ENCODE measurements at places on chromosomes 3 and 15.

DNA sequence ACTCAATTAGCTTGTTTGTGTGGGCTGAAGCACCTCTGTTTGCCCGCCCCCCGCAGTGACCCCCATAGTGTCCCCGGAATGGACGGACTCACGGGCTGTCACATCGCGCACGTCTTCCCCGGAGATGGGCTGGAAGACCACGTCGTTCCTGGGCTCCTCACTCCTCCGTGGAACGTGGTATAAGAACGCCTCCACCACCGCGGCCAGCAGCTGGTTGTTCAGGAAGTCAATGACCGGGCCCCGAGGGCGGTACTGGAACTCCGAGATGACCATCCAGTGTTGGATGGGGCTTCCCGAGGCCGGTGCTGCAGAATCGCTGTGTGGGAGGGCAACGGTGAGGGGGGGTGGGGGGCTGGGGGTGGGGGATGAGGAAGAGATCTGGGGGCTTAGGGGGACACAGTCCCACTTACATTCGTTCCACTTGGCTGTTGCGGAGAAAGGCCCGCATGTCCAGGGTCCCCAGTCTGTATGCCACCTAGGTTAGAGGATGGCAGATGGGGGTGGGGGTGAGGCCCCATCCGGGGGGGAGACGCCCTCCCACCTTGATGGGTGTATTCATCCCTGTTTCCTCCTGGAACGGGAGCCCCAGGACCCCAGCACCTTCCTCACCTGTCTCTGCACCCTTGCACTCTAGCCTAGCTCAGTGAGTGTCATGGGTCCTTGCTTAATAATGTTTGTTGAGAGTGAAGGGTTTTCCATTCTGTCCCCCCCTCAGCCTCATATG is 30.2 kb downstream of the MUC20 start:
- DNase-seq: no peak

GRCh38 chr3:14230729-14231128 is 52.1 kb downstream of the LSM3 start:
- no peak for DNase-seq

GRCh38 chr15:31352911-31353811 is 26.5 kb downstream of the KLF13 start:
- peak; percentile 76 for DNase-seq

DNA sequence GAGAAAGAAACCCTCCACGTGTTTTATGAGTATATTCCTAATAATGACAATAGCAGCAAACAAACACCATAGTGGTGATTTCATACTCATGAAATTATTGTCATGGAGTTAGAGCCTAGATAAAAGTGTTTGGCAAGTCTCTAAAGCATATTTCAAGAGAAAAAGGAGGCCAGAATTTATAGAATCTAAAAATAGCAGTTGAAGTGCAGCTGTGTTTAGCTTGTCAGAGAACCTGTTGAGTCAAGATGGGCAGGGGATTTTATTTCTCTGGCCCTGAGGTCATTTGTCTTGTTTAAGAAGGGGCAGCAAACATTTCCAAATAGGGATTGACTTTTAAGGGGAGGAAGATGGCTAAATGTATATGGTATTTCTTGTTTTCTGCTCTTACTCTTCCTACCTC is 279.6 kb upstream of the CTDSPL start:
- DNase-seq: no peak

GRCh38 chr15:37516621-37517020 is 416.3 kb upstream of the MEIS2 start:
- no peak for DNase-seq

DNA sequence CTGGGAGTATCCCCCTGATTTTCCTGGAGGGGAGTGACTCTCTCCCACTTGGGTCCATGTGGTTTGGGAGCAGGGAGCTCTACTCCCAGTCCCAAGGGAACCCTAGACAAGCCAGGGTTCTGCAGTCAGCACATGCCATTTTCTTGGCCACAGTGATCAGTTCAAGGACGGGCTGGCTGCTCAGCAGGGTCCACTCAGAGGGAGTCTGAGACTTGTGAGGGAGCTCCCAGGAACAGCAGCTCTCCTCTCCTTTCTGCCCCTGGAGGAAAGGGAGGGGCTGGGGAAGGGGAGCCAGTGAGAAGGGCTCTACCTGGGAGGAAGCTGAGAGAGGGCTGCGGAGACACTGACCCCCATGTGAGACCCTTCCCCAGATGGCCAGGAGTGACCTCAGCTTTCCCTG is 29.1 kb upstream of the LMCD1 start:
- no peak for DNase-seq

GRCh38 chr3:49020330-49021212 is 1.4 kb upstream of the NDUFAF3 start:
- peak; percentile 42 for DNase-seq

GRCh38 chr3:138323971-138324370 is 5.7 kb downstream of the NME9 start:
- DNase-seq: no peak

DNA sequence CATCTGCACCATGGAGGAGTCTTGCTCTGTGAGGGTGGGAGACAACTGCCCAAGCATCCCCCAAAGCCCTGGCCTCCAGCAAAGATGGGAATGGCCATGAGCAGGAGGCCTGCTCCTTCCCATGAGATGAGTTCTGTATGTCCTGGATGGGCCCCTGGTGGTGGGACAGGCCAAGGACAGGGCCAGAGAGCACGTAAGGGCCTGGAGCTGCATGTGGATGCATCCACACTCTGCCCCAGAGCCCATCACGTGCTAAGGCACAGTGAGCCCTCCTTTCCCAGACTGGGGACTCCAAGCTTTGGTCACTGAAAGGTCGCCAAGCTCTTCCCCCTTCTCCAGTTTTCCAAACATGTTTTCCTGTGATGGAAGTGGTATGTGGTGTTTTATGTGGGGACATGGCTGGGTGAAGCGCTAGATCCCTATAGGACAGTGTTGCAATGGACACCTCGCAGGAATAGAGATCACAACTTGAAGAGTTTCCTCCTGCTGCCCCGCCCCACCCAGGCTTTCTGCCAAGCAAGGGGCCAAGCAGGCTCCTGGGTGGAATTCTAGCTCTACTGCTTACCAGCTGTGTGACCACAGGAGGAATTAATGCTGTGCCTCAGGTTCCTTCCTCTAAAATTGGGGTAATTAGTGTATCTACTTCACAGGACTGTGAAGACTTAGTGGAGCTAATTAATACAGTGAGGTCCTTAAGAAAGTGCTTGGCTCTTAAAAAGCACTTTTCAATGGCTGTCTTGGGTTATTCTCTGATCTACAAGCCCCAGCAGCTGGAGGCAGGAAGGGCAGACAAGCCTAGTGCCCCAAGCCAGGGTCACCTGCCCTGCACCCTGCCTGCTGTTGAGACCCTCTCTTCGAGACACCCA is 106.4 kb upstream of the RPL32 start:
- DNase-seq: no peak

DNA sequence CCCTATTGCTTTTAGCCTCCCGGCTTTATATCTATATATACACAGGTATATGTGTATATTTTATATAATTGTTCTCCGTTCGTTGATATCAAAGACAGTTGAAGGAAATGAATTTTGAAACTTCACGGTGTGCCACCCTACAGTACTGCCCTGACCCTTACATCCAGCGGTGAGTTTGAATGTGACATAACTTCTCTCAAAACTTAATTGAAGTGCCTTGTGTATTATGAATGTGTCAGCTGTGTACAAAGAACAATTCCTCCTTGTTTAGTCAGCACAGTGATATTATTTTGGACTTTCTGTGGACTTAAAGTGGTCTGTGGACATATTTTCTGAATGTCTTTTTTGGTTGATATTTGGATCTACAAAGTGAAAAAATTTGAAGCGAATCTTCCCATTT is 220 bp downstream of the TP63 start:
- no peak for DNase-seq

DNA sequence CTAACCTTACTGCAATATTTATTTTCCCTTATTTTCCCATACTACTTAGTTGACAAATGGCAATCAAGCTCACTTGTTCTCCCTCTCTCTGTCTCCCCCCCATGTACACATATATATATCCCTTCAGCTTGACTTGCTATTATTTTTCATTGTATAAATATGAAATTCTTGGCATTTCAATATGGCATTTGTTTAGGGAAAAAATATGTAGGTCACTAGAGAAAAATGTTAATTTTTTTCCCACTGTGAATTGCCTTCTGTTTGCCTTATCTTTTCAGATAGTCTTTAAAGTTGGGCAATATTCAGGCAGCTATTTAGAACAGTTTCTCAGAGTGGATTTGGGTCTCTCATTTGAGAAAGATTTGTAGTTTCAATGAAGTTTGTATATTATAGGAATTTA is 62.8 kb upstream of the UTS2B start:
- DNase-seq: no peak

GRCh38 chr3:122003606-122004005 is 18.4 kb downstream of the ILDR1 start:
- DNase-seq: no peak

GRCh38 chr15:86077070-86077469 is 2.6 kb upstream of the AGBL1 start:
- no peak for DNase-seq

DNA sequence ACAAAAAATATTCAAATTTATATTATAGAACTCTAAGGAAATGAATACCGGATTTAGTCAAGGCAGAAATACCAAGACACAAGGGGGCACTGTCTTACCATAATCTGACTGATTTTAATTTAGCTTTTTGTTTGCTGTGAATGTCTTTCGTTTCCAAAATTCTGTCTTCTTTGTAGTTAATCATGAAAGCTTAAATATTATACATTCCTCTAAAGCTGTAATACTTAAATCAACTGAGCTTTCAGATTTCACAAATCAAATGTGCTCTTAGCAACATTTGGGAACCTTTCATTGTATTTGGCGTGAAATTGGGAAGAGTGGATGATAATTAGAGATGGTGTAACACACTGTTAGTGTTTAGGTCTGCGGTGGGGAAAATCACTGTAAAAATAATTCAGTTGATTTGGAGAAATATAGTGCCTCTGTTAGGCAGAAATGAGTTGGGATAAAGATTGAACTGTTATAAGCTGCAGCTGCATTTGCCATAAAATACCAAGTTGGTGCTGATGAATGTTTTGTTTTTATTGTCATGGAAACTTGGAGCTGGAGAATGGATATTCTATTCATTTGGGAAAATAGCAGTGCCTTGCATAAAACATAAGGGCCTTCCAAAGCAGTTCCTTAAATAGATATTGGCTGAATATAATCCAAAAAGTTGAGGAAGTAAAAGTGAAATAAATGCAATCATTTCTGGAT is 228.2 kb downstream of the TCF12 start:
- DNase-seq: no peak

DNA sequence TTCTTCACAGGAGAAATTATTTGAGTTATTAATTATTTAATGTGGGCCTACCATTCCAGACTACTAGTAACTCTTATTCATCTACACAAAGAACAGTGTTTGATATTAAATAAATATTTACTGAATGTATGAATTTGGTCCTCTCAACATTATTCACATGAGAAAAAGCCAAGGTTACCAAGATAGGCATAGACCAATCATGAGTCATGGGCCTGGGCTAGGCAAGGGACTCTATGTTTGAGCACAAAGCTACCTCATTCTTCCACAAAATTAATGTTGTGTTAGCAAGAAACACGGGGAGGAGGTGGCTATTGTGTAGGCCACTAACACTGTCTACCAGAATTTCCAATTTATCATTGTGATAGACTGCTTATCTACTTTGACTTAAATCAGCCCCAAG is 115.7 kb downstream of the SERPINI1 start:
- no peak for DNase-seq

DNA sequence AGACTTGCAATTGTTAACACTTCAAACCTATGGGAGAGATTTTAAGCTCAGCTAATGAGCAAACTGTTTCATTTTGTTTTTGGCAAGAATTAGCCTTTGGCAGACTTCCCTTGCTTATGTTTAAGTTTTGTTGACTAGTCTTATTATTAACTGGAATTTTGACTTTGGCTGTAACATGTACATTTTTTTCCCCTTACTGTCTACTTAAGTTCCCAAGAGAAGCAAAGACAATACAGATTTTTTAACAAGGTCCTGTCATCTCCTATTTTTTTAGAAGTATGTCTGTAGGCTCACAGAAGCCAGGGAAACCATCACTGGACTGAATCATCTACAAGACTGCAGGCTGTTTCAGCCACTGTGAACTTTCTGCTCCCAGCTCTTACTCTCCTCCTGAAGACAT is 74.3 kb downstream of the DGKG start:
- DNase-seq: no peak

DNA sequence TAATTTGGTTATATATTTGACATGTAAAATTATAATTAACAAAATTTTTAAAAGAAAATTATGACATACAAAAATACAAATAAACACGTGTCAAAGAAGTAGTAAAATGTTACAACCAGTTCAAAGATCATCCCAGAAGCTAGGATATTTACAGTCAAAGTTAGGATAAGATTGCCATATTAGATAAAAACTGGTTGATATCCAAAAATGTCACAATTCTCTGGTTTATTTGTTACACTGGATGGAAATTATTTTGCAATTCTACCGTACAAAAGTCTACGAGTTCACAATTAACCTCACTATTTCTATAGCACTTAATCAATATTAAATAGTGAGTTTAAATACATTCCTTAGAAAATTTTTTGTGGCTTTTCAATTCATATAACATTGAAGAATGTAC is 673.8 kb downstream of the GBE1 start:
- DNase-seq: no peak

DNA sequence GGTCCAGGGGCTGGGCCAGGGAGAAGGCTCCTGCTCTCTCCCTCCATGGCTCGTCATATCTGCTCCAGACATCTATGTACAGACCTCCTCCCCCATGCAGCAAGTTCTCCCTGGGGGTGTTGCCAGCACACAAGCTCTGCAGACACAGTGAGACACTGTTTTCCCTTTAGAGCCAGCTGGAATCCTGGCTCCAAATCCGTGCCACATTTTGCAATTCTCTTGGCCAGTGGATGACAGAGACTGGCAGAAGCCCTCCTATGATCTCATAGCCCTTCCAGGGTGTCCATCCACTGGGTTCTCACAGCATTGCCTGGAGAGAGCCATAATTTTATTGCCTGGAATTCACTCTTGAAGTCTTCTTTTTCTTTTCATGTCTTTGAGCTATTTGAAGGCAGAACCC is 203.9 kb downstream of the TLE3 start:
- no peak for DNase-seq

DNA sequence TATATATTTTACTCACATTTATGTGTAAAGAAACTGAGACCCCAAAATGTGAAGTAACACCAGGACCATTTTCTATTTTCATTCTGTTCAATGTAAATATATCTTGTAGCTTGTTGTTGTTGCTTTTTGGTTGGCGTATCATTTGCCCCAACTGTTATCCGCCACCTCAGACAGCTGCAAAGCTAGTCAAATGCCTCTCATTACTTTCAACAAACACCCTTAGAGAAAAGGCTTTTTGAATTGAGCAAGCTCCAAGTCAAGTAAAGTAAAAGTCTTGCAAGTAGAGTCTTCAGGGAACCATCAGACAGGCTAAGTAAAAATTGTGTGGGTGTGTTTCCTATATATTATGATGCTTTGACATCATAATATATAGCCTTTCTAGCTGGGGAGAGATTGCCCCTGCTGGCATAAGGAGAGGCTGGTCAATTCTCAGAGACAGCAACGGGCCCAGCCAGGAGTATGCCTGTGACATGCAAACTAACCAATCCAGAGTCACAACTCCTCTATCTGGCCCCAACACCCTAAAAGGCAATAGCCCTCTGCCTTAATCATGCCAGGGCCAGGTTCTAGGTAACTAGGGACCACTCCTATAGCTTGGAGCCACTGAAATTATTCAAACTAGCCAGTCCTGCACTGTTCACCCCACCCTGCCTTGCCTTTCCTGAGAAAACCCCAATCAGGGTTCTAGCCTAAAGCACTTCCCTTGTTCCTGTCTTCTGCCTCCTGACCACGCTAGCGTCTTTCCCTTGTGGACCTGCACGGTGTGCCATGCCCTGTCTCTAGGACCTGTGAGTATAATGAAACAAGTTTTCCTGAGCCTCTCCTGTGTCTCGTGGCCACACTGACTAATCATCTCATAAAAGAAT is 75.6 kb downstream of the RAD18 start:
- no peak for DNase-seq

Data from GM12891 (cell line).